ENCODE measurements at places on chromosomes 7 and 10.

GRCh38 chr10:36779238-36779846 lies 346.1 kb upstream of the ANKRD30A start:
- no peak for DNase-seq

- no peak for DNase-seq
Measured at GRCh38 chr10:17062493-17062892, 67.1 kb downstream of the CUBN start.

DNA sequence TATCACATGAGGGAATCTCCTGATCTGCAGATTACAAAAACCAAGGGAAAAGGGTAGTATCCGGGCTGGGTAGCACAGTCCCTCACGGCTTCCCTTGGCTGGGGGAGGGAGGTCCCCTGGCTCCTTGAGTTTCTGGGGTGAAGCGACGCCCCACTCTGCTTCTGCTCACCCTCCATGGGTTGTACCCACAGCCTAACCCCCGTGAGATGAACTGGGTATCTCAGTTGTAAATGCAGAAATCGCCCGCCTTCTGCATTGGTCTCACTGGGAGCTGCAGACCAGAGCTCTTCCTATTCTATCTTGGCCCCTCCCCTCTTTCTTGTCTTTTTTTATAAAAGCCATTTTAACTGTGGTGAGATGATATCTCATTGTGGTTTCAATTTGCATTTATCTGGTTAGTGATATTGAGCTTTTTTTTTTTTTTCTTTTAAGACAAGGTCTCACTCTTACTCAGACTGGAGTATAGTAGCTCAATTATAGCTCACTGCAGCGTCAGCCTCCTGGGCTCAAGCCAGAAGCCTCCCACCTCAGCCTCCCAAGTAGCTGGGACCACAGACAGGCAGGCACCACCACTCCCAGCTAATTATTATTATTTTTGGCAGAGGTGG lies 87.8 kb downstream of the ABCC2 start:
- DNase-seq: no peak

- no peak for DNase-seq
Measured at GRCh38 chr10:79234391-79235315, 112.6 kb upstream of the PPIF start.

DNA sequence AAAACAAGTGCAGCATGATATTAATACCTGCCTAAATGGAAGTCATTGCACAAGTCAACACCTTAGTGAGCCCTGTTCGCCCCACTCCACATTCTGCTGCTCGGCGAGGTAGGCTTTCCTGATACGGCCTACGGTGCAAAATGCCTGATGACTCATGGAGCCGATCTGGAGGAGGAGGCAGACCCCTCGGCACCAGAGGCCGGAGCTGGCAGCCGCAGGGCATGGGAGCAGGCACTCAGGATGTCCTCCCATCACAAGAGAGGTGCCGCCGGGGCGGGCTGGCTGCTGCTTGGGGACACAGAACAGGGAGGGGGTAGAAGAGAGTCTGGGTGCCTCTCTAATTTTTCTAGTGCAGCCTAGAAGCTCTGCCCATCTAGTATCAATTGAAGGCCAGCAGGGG lies 418.5 kb upstream of the MGMT start:
- no peak for DNase-seq

DNA sequence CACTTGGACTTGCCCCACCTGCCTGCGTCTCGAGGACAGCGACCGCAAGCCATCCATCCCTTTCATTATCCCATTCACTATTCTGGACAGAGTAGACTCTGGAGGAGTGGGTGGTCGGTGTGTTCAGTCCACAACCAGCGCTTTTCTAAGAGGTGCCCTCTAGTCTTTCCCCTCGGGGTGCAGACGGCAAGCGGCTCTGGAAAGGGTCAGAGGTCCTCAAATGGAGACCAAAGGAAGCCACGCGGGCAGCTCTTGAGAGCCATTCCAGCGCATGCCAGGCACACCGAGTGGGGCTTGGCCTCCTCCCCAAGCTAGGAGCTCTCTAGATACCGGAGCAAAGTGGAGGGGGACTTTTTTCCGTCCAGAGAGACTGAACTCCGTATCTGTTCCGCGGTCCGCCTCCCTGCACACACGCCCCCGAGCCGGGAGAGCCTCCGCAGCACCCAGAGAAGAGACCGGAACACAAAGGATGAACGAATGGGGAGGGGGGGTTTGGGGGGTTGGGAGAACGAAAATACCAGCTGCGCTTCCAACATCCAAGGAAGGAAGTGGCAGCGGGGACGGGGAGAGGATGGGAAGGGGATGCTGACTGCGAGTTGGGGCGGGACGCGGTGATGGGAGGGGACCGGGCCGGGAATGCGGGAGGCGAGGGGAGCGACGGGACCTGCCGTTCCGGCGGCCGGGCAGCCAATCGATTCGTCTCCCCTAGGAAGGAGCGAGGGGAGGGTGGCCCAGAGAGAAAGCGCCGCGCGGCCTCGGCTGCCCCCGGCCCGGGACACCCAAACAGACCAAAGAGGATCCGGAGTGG lies 515 bp downstream of the GSDME start:
- DNase-seq: no peak

DNA sequence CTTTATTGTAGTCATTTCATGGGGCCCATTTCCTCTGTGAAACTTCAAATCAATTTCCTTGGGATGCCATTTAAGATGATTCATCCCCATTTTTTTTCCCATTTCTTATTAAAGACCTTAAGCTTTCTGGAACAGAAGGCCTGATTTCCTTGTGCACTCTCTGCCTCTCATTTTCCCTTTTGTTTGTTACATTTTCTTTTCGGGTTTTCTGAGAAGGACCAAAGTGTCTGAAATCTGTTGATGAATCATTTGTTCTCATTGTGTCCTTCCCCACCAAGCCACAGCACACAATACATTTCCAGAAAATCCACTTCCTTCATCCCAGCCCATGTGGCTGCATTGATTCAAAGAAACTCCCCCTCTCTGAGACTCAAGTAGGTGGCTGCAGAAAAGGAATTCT lies 372.4 kb downstream of the SFMBT2 start:
- DNase-seq: no peak

DNA sequence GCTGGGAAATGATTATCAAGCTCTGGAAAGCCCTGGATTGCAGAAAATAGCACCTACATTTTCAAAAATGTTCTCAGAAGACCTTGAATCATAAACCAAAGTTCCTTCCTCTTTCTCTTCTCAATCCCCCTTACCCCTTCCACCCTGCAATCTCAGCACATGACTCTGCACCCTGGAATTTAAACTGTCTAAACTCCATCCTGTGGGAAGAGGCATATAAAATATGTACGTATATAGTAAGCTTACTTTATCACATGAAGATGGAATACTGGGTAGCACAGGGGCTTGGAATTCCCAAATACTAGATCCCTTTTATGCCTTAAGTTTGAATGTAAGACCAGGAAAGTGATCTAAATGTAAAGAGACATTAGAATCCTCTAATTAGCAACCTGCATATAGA lies 7.7 kb downstream of the AGMO start:
- no peak for DNase-seq

GRCh38 chr7:82036146-82036886 lies 266.5 kb upstream of the HGF start:
- DNase-seq: no peak

GRCh38 chr7:30270921-30271320 lies 13.5 kb upstream of the ZNRF2 start:
- DNase-seq: no peak

DNA sequence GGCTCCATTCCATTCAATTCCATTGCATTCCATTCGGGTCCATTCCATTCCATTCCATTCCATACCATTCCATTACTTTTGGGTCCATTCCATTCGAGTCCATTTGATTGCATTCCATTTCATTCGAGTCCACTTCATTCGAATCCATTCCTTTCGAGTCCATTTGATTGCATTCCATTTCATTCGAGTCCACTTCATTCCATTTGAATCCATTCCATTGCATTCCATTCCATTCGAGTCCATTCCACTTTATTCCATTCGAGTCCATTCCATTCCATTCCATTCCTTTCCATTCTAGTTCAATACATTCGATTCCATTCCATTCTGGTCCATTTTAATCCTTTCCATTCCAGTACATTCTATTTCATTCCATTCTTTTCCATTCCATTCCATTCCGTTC lies 334.0 kb downstream of the ZNF33B start:
- no peak for DNase-seq

GRCh38 chr10:110576220-110576619 lies 8.7 kb downstream of the SMC3 start:
- no peak for DNase-seq

DNA sequence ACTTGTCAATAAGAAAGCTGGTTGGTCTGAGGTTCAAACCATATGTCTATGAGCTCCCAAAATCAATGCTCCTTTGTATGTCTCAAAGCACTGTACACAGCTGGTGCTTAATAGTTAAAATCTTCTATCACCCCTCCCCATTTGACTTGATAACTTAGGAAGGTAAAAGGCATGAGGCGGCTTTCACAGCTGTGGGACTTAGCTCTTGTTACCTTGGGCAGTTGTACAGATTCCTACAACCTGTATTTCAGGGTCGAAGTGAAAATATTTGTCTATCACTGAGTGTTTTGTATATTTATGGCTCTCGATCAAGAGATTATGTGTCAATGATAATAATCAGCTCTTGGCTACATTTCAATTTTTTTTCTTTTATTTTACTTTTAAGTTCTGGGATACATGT lies 992 bp upstream of the KIFBP start:
- no peak for DNase-seq

- no peak for DNase-seq
Measured at GRCh38 chr10:35640474-35640873, 1.6 kb downstream of the FZD8 start.

- no peak for DNase-seq
Measured at GRCh38 chr10:48736596-48736995, 51.9 kb downstream of the WDFY4 start.

GRCh38 chr7:94289071-94289470 lies 105.6 kb upstream of the COL1A2 start:
- no peak for DNase-seq

DNA sequence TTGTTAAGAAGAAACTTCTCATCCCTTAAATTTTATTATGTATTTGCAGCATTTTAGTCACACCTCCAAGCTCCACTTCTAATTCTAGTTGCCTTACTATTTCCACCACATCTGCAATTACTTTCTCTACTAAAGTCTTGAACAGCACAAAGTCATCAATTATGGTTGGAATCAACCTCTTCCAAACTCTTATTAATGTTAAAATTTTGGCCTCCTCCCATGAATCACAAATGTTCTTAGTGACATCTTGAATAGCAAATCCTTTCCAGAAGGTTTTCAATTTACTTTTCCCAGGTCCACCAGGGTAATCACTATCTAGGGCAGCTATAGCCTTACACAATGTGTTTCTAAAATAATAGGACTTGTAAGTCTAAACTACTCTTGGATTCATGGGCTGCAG lies 126.3 kb upstream of the POM121L12 start:
- DNase-seq: no peak

GRCh38 chr7:48089046-48090003 lies at the start of gene UPP1:
Gene UPP1 (plus strand): TSS chr7:48089265. CDS start chr7:48094784, 5,519 bp downstream.
- peak; percentile 81 for DNase-seq

GRCh38 chr10:98472196-98472595 lies 25.5 kb upstream of the HPS1 start:
- DNase-seq: no peak

- DNase-seq: no peak
Measured at GRCh38 chr10:121919666-121920065, 8.2 kb downstream of the ATE1 start.

- no peak for DNase-seq
Measured at GRCh38 chr7:133650487-133651300, 397.8 kb downstream of the EXOC4 start.

- no peak for DNase-seq
Measured at GRCh38 chr7:44367475-44368043, 42.2 kb upstream of the CAMK2B start.

DNA sequence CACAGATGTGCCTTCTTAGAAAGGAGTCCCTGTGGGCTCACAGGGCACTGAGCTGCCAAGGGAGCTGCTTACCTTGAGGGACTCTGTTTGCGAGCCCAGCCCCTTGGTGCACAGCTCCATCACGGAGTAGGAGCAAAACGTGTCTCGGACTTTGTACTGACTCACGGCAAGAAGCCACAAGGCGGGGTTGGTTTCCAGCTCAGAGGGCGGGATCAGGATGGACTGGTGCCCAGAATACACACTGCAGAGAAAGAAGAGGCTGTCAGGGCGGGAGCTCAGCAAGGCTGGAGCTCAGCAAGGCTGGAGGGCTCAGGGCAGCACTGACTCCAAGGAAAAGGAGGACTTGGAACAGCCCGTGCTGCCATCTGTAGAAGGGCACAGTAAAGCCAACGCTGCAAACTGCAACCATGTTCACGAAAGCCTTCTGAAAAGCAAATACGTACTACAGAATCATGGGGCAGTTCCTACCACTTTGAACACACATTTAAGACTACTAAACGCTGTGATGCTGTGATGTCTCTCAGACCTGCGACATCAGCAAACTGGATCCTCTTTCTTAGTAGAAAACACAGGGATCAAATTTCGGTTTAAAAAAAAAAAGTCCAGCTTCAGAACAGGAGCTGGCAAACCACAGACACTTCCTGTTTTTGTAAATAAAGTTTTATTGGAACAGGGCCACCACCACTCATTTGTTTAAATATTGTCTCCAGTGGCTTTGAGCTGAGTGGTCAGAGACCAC lies 194.3 kb downstream of the ZMYND11 start:
- no peak for DNase-seq

DNA sequence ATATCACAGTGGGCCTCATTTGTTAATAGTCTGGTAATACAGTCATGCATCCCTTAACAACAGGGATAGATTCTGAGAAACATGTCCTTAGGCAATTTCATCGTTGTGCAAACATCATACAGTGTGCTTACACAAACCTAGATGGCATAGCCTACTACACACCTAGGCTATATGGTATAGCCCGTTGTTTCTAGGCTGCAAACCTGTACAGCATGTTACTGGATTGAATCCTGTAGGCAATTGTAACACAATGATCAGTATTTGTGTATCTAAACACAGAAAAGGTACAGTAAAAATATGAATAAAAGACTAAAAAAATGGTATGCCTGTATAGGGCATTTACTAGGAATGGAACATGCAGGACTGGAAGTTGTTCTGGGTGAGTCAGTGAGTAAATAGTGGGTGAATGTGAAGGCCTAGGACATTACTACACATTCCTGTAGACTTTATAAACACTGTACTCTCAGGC lies 12.0 kb upstream of the RHOBTB1 start:
- DNase-seq: no peak

- no peak for DNase-seq
Measured at GRCh38 chr10:18195060-18195799, 55.0 kb downstream of the CACNB2 start.

DNA sequence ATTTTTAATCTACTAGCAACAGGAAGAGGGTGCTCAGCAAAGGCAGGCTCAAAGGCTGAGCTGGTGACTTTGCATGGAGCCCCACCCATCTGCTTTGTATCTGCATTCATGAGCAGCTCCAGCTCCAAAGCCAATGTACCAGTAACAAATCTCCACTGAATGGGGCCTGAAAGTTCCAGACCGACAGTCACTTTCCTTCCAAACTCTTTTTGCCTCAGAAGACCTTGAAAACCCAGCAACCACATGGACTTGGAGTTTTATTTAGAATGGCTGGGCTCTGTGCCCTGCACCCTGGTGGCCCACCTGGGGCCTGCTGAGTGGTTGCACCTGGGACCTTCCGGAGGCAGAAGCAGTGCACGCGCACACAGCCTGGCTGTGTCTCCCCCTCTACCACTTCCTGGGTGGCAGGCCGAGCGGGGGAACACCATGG lies 195.0 kb upstream of the PLXNA4 start:
- DNase-seq: no peak
